ENCODE measurements at places on chromosomes 1 and 21.

GRCh38 chr1:46519209-46519608 is 29.6 kb downstream of the DMBX1 start:
- DNase-seq = no peak

- DNase-seq = no peak
Observed at GRCh38 chr1:12601700-12602658, 16.0 kb downstream of the DHRS3 start.

DNA sequence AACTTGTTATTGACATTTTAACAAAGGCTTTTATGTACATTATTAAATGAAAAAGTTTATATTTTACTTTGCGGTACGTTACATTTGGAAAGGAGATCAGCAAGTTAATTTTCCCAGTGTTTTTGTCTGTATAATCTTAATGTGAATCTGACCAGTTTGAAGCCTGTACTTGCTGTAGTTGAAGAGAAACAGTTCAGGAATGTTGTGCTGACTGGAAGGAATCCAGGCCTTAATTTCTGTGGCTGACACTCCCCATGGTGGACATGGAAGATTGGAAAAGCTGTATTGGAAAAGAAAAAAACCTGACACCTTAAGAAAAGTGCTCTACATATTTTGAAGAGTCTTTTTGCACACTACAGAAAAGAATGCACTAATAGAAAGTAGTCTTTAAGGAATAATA is 15.5 kb downstream of the LEPR start:
- no peak for DNase-seq

- no peak for DNase-seq
Observed at GRCh38 chr1:94999456-95000131, 72.7 kb upstream of the CNN3 start.

- DNase-seq = no peak
Observed at GRCh38 chr1:217861658-217862057, 230.5 kb downstream of the SPATA17 start.

DNA sequence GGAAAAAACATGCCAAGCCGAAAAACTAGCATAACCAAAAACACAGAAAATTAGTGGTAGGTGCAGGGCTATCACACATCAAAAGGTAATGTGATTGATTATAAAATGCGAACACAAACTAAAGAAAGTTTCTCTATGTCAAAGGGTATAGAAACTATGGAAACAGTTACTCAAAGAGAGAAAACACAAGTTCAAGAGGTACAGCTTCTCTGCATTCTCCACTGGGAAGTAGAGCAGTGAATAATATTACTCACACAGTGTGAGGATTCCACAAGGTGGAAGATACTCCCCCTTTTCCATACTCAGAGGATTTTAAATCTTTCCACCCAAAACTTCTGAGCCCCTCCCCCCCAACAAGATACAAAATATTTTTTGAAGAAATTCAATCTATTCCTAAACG is 18.6 kb downstream of the AKT3 start:
- DNase-seq = no peak

DNA sequence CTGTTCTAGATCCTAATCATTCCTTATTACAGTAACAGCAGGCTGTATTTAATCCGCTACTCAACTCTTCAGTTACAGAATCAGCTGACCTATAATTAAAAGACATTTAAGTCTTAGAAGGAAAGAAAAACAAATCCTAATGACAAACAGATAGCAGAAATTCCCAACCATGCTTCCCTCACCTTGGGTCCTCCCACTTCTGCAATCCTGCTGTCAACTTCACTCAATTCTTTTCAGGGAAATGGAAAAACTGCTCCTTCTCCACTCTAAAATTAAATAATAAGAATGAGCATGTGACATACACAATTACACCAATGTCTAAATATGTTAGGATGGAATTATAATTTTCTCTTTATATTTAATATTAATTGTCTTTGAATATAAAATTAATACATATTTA is 182.6 kb upstream of the LYPLAL1 start:
- DNase-seq = no peak

DNA sequence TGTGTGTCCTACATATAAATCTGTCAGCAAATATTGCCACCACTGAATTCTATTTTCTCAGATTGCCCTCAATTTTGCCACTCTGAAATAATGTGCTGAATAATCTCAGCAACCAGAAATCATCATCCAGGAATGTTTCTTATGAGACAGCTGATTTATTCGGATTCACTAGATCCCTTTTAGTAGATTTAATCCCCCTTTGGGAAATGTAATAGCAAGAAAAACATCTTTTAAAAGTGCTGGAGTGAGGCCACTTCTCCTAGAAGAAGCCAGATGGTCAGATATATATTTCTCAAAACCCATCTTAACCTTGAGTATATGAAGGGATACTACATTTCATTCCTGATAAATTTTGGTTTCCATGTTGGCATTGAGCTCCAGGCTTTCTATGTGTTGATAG is 327.7 kb downstream of the SMYD3 start:
- DNase-seq = no peak

DNA sequence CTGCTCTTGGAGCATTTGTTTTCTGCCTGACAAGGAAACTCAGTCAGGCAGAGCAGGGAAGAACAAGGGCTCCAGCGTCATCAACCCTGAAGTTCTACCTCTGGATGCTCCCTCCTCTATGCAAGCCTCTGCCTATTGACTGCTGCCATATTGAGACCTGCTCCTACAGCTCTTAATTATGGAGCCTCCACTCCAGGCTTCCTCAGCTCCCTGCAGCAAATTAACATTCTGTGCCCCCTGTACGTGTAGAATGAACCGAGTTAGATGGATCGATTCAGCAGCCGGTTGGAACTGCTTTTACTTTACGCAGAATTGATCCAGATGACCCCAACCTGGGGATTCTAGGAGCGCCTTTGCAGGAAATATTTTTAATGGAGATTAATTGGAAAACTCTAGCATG is 68.7 kb downstream of the KIRREL1 start:
- no peak for DNase-seq

GRCh38 chr1:245583081-245583480 is 428.3 kb downstream of the KIF26B start:
- no peak for DNase-seq
